Stimulated activated CD4-positive, alpha-beta T cell treated with anti-CD3 and anti-CD28 coated beads, Interleukin-1b, Interleukin-23, amount 100 ng/mL, for 1 hour (primary cell): ENCODE measurements at places on chromosomes 7 and 10.

DNA sequence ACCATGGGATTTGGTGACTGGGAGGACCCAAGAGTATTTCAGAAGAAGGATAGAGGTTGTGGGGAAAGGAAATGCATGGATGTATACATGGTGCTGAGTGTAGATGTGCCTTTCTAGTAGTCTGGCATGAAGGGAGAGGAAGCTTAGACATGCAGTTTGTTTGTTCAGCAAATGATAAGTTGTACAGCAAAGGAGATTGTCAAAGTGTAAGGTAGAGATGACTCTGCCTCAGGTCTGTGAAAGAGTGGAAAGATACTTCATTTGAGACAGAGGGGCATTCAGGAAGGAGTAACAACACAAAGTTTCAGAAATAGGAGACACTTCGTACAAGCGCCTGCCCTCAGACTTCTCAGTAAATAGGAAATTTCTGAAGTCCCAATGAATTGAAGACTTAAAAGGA is 152.3 kb downstream of the CELF2 start:
- DNase-seq, result no peak

DNA sequence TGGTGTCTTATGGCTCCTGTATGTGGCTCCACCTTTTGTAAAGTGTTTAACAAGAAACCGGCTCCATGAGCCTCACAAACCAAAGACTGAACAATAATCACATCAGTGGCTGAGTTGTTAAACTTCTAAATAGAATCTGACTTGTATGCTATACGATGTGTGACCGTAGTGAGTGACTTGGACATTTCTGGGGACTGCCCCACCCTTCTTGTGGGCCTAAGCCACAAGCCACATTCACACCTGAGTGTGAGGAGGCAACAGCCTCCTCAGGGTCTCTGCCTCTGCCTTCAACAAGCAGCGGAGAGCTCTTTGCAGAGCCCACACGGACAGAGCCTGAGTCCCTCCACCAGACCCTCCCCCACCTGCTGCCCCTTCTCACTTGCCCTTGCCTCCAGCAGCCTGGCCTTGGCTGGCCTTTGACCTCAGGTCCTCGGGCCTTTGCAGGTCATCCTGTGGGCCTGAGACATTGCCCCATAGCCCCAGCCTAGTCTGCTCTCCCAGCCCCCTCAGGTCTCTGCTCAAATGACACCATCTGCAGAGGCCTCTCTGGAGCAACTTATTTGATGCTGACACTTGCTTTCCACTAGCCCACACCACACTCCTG is 156.8 kb upstream of the TNS3 start:
- DNase-seq, result no peak

DNA sequence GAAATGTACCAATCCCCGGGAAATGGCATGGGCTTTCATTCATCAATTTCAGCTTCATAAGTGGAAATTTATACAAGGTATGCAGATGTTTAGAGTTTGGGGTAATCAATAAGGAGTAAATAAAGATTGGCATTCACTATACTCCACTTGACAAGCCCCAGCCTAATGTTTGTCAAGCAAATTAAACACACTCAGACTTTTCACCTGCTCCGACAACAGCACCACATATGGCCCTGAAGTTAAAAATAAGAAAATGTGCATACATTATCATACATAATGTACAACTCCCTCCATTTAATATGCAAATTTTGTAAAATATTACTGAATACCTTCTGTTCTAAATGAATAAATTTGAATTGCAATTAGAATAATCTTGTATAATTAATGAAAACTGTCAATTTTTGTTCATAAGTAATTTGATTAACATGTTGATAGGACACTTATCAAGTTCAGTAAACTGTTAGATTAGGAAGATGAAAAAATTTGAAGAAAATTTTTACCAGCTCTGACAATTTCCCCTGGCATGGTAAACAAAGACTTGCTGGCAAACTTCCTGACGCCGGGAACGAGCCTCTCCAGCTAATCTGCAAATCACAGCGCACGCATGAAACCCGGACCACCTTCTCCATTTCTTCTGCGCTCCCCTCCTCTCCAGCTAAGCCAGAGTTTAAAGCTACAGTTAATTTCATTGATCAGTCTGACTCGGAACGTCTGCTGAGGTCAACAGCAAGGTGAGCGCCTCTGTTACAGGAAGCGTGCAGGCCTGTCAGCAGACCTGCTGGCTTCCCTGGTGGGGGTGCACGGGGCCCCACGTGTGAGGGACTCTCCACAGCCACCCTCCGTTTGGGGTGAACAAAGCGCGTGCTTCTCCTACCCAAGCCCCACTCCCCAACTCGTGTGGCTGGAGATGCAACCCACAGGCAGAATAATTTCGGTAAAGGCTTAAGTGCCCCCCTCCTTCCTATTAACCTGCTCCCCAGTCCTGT is 70.7 kb downstream of the EBF3 start:
- no peak for DNase-seq

- no peak for DNase-seq
These were observed 3.3 kb downstream of the PLXDC2 start for GRCh38 chr10:19819419-19820033.

DNA sequence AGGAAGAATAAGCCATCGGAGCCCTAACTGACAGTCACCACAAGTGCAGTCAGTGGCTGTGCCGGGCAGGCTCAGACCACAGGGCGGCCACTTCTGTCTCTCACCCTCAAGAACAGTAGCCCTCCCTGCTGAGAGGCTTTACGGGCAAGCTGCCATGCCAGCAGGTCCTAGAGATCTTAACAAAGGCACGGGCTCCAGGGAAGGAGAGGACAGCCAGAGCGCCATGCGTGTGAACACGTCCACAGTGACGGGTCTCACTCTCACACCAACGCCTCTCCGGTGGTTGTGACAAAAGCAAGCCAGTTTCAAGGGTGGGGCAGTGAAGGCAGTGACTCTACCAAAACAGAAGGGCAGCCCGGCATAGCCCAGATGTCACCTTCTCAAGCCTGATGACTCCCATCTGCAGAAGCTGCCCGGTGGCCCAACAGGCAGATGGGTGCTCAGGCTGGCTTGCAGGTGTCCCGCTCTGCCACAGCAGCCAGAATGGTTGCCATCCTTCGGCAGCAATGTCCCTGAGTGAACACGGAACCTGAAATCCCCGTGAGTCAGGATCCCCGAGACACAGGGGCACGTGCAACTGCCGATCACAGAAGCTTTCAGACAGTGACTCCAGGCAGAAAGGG is 102.0 kb downstream of the FAM53B start:
- no peak for DNase-seq
